Lower lobe of right lung (tissue), 2 donors: ENCODE measurements at places on chromosomes 1 and 21. TPM values are rescaled to one million over a fixed set of nuclear protein-coding genes. Genes with fewer than 3 reads are reported as not detected.

DNA sequence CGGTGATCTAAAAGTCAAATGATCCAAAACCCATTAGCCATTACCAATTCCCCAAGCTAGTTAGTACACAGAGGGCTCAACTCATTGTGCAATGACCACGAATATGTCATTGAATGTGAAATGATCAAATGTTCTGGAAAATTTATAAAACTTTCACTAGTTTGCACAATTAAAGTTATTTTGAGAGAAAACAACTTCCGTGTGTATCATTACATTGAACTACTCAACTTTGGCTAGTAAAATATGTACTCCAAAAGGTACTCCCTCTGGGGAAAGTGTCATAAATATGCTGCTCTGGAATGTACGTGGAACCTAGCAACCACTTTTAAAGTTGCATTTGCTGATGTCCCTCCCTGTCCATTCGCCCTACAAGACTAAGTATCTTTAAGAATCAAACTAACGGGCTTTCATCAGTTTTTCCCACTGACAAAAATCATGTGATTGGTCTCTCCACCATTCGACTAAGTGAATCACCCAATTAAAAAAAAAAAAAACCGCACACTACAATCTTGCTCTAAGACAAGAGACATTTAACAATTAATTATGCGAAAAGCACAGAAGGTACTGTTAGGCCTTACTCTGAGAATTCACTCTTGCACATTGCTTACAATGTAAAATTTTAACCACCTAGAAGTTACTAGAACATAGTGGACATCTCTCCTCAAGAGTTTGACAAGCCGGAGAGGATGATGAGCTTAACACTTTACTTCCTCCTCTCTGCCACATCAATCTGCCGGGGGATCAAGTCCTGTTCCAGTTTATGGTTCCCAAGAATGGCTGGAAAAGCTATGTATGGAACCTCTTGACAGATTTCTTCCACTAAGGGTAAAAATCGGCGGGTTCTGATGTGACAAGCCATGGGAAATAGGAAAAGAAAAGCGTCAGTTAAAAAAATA, 1.2 kb downstream of the ACBD3 start:
- no peak for DNase-seq

DNA sequence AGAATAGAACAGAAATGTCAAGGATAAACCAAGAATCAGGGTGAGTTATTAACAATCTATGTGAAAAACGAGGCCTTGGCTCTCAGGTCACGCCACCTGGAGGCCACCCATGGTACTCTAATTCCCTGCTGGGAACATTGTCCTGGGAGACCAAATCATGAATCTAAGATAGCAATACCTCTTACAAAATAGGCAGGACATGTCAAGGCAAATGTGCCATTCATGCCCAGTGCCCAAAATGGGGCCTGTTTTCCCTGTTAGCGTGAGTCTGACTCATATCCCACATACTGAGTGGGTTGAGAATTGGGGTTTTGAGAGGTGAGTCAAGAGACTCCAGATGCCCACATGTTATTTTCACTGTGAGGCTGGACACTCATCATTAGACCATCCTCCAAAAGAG, 380.8 kb downstream of the HHIPL2 start:
- DNase-seq, result no peak

GRCh38 chr1:111192074-111192473, 8.4 kb downstream of the DENND2D start:
- no peak for DNase-seq

GRCh38 chr1:37817481-37817880, 9.5 kb upstream of the YRDC start:
- DNase-seq, result no peak

DNA sequence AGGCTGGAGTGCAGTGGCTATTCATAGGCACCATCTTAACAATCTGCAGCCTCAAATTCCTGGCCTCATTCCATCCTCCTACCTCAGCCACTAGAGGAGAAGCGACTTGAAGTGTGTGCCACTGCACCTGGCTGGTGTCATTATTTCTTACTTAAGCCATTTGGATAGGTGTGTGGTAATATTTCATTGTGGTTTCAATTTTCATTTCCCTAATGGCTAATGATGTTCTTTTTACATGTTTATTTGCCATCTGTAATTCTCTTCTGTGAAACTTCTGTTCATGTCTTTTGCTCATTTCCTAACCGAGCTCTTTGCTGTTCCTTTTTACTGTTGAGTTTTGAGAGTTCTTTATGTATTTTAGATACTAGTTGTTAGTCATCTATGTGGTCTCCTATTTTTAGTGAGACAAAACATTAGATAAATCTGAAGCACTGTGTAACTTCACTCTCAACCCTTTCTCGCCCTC, 66.8 kb downstream of the SLC27A3 start:
- no peak for DNase-seq

- DNase-seq, result no peak
Observed at GRCh38 chr1:93723110-93723509, 41.5 kb upstream of the BCAR3 start.

GRCh38 chr1:148355976-148356375, 127.1 kb downstream of the PPIAL4G start:
- DNase-seq, result no peak

DNA sequence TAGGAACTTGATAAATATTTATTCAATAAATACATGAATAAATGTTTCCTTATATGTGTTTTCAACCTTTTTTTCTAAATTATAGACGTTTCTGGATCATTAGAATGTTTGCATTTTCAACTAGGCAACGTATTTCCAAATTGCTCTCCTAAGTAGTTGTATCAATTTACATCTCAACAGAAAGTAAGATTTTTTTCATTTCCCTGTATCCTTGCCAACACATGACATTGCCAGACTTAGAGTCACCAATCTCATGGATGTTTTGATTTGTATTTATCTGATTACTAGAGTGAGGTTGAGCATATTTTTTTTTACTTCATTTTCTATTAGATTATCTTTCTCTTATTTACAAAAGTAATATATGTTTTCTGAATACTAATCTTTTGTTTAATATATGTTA, 22.2 kb upstream of the SMG7 start:
- no peak for DNase-seq

DNA sequence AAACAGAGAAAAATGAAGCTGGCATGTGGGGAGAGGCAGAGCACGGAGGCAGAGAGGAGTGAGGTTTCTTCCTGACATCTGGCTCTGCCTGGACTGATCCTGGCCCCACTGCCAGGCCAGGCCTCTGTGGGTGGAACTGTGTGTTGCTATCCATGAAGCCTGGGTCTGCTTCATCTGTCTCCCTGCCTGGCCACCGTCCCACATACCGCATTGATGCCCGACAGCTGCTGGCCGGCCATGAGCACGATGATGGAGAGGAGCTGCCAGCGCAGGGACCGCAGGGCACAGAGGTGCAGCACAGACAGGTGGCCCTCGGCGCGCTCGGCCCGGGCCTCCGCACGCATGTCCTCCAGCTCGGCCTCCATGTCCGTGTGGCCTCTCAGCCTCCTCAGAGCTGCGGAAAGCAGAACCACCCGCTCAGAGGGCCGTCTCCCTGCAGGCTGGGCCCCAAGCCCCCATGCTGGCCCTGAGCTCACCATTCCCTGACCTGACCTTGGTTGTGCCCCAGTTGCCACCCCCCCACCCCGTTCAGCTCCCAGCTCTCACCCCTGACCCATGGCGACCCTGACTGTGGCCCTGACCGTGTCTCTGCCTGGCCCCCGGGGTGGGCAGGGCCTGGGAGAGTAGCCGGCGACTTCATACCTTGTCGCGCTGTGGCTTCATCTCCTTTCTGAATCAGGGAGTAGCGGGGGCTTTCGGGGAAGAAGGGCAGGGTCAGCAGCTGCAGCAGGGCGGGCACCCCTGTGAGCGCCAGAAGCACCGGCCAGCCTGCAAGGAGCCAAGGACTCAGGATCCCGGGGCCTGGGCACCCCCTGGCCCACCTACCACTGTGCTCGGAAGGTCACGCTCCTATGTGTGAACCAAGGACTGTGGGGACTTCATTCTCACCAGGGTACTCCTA, 11.5 kb downstream of the SLC2A7 start:
- no peak for DNase-seq

DNA sequence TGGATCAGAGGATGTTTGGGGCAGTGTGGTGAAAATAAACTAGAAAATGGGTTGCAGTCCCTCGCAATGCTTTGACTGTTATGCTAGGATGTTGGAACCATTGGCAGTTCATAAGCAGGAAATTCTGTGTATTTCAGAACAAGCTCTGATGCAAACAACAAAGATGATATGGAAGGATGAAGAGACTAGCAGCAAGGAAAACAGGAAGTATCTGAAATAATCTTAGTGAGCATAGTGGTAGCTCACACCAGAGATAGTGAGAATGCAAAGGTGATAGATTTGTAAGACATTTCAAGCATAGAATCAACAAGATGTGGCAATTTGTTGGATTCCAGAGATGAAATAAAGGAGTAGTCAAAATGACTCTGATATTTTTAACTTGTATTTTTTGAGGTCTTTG, 11.1 kb upstream of the RCC1 start:
- DNase-seq, result no peak

DNA sequence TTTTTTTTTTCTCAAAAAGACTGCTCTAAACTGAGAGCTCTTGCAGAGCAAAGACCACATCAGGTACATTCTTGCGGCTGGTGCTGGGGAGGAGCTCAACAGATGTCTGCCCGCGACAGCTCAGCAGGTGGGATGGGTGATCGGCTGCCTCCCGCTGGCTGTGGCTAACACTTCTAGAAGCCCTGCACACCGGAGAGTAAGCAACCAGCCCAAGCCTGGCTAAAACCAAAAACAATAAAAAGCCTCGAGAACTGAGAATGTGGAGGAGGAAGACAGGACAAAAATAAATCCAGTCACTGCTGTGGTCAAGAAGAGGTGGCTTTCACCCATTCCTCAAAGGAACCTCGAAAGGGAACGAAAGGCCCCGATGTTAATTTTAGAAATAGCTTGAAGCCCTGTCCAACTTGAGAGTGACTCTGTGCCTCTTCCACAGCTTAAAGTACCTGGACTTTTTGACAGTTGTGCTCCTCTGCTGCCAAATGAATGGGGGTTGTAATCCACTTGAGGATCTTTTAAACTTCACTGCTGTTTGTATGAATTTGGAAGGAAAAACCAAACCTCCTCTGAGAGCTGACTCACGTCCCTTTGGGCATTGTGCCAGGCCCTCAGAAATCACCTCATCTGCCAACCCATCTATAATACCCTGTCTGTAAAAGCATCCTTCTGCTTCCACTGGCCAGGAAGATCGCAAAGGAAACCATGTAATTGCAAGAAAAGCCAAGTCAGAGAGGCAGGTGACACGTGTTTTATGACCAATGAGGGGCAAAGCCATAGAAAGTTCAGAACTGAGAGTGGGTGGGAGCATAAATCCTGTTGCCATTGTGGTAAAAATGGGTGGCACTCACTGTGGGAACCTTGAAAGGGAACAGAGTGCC, 78.6 kb downstream of the KCNN3 start:
- DNase-seq, result no peak

GRCh38 chr1:239457491-239458143, 71.2 kb downstream of the CHRM3 start:
- no peak for DNase-seq

- DNase-seq, result peak; percentile 92
Observed at GRCh38 chr1:161069731-161070270, at the start of gene ARHGAP30. ARHGAP30 (minus strand) TSS chr1:161069891; CDS start chr1:161069624, 267 bp downstream.

TYW3 gene
- 21.6 TPM for total RNA-seq

PRAMEF9 gene
- total RNA-seq, result not detected

DUSP12 gene
- 16.4 TPM for total RNA-seq

FCRLB gene
- 2.8 TPM for total RNA-seq

ANGPTL7 gene
- total RNA-seq, result 0.80 TPM

TSPAN2 gene
- 4.3 TPM for total RNA-seq

IRF6 gene
- total RNA-seq, result 18.2 TPM

CFAP74 gene
- 6.6 TPM for total RNA-seq

CFHR1 gene
- total RNA-seq, result 0.74 TPM

FYB2 gene
- 3.8 TPM for total RNA-seq

PLD5 gene
- 0.21 TPM for total RNA-seq

LBR gene
- total RNA-seq, result 56.4 TPM
